ENCODE measurements at places on chromosomes 3 and 15.
A peak's percentile ranks its signal among the peaks of the same experiment; 100 is the strongest.

- peaks cover 13% of the 10 kb centered on the region for H3K4me1 ChIP-seq
- H3K27ac ChIP-seq, result no peak overlapping the region
- no peak overlapping the region for H3K4me3 ChIP-seq
- no peak for DNase-seq
- no peaks in the 10 kb centered on the region for H3K27me3 ChIP-seq
- no peaks in the 10 kb centered on the region for H3K36me3 ChIP-seq
These were observed 10.8 kb upstream of the BNIP2 start for GRCh38 chr15:59699810-59700431.

- DNase-seq, result no peak
- no peaks in the 10 kb centered on the region for H3K36me3 ChIP-seq
- H3K4me3 ChIP-seq, result no peak overlapping the region
These were observed 76.1 kb downstream of the CD200 start for GRCh38 chr3:112409041-112409440.

GRCh38 chr3:24017305-24017704 is 72.2 kb downstream of the NR1D2 start:
- H3K36me3 ChIP-seq, result no peaks in the 10 kb centered on the region
- no peak overlapping the region for H3K4me3 ChIP-seq
- no peak overlapping the region for H3K27ac ChIP-seq
- DNase-seq, result no peak
- H3K4me1 ChIP-seq, result no peaks in the 10 kb centered on the region

- peaks cover 94% of the 10 kb centered on the region for H3K36me3 ChIP-seq
- H3K4me1 ChIP-seq, result peaks cover 5% of the 10 kb centered on the region
- H3K4me3 ChIP-seq, result no peak overlapping the region
- H3K27ac ChIP-seq, result no peak overlapping the region
- H3K27me3 ChIP-seq, result no peaks in the 10 kb centered on the region
These were observed 49.2 kb upstream of the MYZAP start for GRCh38 chr15:57542505-57542817.

DNA sequence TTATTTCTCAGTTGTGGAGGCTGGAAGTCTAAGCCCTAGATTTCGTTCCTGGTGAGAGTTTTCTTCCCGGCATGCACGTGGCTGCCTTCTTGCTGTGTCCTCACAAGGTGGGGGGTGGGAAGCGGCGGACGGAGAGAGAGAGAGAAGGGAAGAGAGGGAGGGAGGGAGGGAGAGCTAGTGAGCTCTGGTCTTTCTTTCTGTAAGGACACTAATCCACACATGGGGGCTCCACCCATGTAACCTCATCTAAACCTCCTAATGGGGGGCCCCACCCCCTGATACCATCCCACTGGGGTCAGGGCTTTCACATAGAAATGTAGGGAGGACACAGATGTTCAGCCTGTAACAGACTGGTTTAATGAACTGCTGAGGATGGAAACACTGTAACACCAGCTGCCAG is 7.3 kb downstream of the FBLN2 start:
- H3K27ac ChIP-seq, result peak overlapping the region; percentile 81
- no peaks in the 10 kb centered on the region for H3K27me3 ChIP-seq
- H3K36me3 ChIP-seq, result no peaks in the 10 kb centered on the region
- no peak for DNase-seq
- no peak overlapping the region for H3K4me3 ChIP-seq
- H3K4me1 ChIP-seq, result peaks cover 7% of the 10 kb centered on the region

GRCh38 chr15:62344806-62345539 is 179.9 kb upstream of the C2CD4B start:
- no peak overlapping the region for H3K27ac ChIP-seq
- peaks cover 9% of the 10 kb centered on the region for H3K27me3 ChIP-seq
- H3K4me1 ChIP-seq, result no peaks in the 10 kb centered on the region
- H3K4me3 ChIP-seq, result no peak overlapping the region
- no peaks in the 10 kb centered on the region for H3K36me3 ChIP-seq
- peak; percentile 89 for DNase-seq

DNA sequence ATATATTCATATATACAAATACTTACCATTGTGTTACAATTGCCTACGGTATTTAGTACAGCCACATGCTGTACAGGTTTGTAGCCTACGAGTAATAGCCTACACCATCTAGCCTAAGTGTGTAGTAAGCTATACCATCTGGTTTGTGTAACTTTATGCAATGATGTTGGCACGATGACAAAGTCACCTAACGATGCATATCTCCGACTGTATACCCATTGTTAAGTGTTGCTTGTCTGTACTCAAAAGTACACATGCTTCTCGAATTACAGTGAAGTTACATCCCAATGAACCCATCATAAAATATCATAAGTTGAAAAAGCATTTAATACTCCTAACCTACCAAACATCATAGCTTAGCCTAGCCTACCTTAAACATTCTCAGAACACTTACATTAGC is 327.1 kb downstream of the KBTBD8 start:
- no peaks in the 10 kb centered on the region for H3K36me3 ChIP-seq
- H3K27ac ChIP-seq, result no peak overlapping the region
- no peak for DNase-seq
- no peaks in the 10 kb centered on the region for H3K27me3 ChIP-seq
- no peak overlapping the region for H3K4me3 ChIP-seq

DNA sequence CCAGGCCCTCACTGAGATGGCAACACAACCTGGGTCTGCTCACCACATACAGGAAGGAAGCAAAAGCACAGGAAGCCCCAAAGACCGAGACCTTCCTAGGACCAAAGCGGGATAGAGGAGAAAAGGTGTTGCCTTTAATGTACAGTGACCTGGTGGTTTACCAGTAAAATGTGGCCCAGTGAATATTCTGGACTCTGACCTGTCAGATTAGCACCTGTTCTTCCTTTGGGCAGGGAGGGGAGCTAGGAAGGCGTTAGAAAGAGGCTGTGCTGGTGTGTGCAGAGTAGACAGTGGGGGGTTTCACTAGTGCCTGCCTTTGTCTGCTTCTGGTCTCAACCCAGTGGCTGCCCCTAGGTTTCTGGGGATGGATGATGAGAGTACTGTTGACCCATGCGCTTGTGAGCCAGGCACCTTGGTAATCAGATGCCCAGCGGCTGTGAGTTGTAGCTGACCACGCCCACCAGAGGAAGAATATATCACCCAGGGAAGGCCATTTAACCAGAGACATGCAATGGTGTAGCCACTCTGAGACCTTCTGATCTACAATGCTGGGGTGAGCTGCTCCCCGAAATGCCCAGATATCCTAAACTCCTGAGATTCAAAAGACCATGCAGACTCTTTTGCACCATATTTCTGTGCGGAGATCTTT is 90.1 kb upstream of the NEO1 start:
- H3K4me3 ChIP-seq, result no peak overlapping the region
- DNase-seq, result no peak
- H3K4me1 ChIP-seq, result no peaks in the 10 kb centered on the region
- H3K27me3 ChIP-seq, result no peaks in the 10 kb centered on the region

DNA sequence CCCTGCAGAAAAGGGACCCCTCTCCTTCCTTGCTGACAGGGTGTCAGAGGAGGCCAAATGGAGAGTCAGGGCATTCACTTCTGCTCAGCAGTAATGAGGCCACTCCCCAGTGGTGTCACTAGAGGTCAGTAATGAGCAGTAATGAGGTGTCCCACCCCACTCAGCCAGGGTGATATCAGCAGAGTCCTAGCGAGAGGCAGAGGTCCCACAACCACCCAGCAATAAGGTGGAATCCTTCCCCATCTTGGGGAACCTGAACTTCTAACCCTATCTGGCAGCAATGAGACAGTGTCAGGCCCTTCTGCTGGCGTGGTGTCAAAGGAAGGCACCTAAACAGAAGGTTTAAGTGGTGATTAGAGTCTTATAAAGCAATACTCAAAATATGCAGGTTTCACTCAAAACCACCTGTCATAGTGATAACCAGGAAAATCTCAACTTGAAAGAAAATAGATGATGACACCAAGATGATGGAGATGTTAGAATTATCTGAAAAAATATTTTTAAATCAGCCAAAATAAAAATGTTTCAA is 12.9 kb downstream of the OCA2 start:
- no peaks in the 10 kb centered on the region for H3K36me3 ChIP-seq
- H3K27ac ChIP-seq, result no peak overlapping the region
- no peak overlapping the region for H3K4me3 ChIP-seq
- peak; percentile 87 for DNase-seq

DNA sequence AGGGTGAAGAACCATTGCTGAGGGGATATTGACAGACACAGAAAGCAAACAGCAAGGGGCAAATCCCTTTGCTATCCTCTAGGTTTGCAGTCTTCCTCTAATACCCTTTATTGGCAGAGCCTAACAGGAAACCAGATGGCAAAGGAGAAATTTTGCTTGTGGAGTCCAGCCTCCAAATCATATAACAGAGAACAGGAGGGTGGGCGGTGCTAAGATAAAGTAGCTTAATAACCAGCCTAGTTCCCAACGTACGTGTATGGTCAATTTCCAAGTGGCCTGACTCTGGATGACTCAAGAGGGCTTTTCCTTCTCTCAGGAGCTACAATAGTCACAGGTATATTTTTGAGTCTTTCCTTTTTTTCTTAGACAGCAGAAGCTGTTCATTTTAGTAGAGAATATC is 404.5 kb downstream of the PDCD6IP start:
- H3K4me3 ChIP-seq, result no peak overlapping the region
- H3K4me1 ChIP-seq, result no peaks in the 10 kb centered on the region
- DNase-seq, result no peak
- H3K36me3 ChIP-seq, result no peaks in the 10 kb centered on the region
- H3K27me3 ChIP-seq, result no peaks in the 10 kb centered on the region

GRCh38 chr3:120338517-120338916 is 10.6 kb downstream of the LRRC58 start:
- no peak overlapping the region for H3K4me3 ChIP-seq
- H3K36me3 ChIP-seq, result no peaks in the 10 kb centered on the region
- no peak overlapping the region for H3K27ac ChIP-seq
- H3K27me3 ChIP-seq, result no peaks in the 10 kb centered on the region

GRCh38 chr3:150330872-150331271 is 77.2 kb upstream of the TSC22D2 start:
- DNase-seq, result no peak
- no peak overlapping the region for H3K4me3 ChIP-seq
- H3K27me3 ChIP-seq, result no peaks in the 10 kb centered on the region
- H3K36me3 ChIP-seq, result no peaks in the 10 kb centered on the region
- H3K27ac ChIP-seq, result no peak overlapping the region
- peaks cover under 1% of the 10 kb centered on the region for H3K4me1 ChIP-seq

- H3K4me1 ChIP-seq, result no peaks in the 10 kb centered on the region
- H3K27ac ChIP-seq, result no peak overlapping the region
- no peak overlapping the region for H3K4me3 ChIP-seq
- H3K27me3 ChIP-seq, result no peaks in the 10 kb centered on the region
- H3K36me3 ChIP-seq, result no peaks in the 10 kb centered on the region
These were observed 139.5 kb downstream of the TJP1 start for GRCh38 chr15:29682781-29683180.

DNA sequence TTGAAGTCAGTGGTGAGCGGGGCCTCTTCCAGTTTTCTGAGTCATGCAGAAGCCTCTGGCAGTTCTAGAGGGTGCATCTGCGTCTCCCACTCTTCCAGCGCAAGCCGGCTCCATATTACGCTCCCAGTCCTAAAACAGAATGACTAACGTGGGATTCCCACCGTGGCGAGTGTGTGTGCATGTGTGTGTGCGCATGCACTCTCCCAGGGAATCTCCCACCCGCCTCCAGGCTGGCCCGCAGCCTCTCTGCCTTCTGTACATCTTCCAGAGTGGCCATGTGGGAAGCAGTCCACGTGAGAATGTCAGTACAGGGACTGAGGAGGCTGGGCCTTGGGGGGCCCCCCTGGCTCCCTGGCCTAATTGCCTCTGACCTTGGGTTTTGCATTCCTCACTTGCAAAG is 87.7 kb downstream of the LSM3 start:
- no peaks in the 10 kb centered on the region for H3K36me3 ChIP-seq
- H3K27me3 ChIP-seq, result no peaks in the 10 kb centered on the region
- no peak overlapping the region for H3K4me3 ChIP-seq
- no peak for DNase-seq

DNA sequence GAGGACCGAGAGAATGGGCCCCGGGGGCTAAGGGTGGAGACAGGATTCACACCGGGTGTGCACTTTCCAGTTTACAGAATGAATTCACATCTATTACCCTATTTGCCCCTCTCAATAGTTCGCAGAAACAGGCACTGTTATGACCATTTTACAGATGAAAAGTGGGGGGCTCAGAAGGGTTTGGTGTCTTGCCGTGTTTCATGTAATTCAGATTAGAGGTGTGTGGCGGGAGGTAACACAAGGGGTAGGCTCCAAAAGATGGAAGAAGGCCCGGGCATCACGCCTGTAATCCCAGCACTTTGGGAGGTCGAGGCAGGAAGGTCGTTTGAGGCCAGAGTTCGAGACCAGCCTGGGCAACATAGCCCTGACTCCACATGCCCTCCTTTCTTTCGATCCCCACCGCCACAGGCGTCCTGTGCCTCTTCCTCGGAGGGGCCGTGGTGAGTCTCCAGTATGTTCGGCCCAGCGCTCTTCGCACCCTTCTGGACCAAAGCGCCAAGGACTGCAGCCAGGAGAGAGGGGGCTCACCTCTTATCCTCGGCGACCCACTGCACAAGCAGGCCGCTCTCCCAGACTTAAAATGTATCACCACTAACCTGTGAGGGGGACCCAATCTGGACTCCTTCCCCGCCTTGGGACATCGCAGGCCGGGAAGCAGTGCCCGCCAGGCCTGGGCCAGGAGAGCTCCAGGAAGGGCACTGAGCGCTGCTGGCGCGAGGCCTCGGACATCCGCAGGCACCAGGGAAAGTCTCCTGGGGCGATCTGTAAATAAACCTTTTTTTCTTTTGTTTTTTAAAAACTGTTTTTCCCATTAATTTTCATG is 3.4 kb downstream of the DUOXA2 start:
- H3K36me3 ChIP-seq, result no peaks in the 10 kb centered on the region
- DNase-seq, result no peak
- H3K4me1 ChIP-seq, result no peaks in the 10 kb centered on the region
- H3K27me3 ChIP-seq, result peaks cover 85% of the 10 kb centered on the region
- no peak overlapping the region for H3K4me3 ChIP-seq

DNA sequence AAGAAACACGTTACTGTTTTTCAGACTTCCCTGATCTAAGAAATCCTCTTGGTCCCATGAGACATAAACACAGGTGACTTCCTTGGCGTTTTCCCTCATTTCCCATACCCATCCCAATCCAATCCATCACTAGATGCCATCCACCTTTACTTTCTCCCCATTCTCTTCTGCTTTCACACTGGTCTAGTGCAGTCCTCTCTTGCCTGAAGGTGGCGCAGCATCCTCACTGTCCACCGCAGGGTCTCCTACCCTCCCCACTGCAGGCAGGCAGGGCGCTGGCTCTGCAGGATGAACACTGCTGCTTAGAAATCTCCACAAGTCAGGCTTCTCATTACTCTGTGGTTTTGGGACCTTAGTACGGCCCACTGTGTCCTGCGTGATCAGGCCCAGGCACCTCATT is 58.2 kb downstream of the RAB7A start:
- no peak overlapping the region for H3K4me3 ChIP-seq
- H3K27ac ChIP-seq, result no peak overlapping the region
- no peaks in the 10 kb centered on the region for H3K27me3 ChIP-seq
- peak; percentile 93 for DNase-seq
- H3K4me1 ChIP-seq, result no peaks in the 10 kb centered on the region

- no peak for DNase-seq
- H3K36me3 ChIP-seq, result no peaks in the 10 kb centered on the region
- no peaks in the 10 kb centered on the region for H3K27me3 ChIP-seq
- no peak overlapping the region for H3K27ac ChIP-seq
- no peak overlapping the region for H3K4me3 ChIP-seq
These were observed 67.7 kb downstream of the LDHAL6B start for GRCh38 chr15:59274126-59274970.
